MG63 (cell line): ENCODE measurements at places on chromosomes 7 and 10. TPM values are rescaled to one million over a fixed set of nuclear protein-coding genes. Genes with fewer than 3 reads are reported as not detected.

Gene SYT15B
- 0.26 and 1.1 TPM in 2 replicates for total RNA-seq

Gene HTRA1
- 26.0 and 40.8 TPM in 2 replicates for total RNA-seq

DNA sequence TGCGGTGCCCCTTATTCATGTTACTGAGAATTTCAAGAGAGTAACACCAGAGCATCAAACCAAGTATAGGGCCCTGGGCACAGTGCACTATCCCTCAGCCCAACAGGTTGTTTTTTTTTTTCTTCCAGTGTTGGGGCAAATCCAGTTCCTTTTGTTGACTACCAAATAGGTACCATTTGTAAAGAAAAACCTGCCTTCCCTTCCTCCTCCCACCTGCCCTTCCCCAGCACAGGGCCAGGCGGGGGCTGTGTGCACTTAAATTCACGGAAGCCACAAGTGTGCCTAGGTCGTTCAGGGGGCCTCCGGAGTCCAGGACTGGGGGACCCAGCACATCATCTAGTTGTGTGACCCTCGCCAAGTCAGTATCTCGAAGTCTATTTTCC lies 595 bp upstream of the SFXN4 start:
- no peak for DNase-seq

Gene ZNF804B
- not detected in 2 replicates for total RNA-seq

Gene UPK3B
- not detected in 2 replicates for total RNA-seq

- no peak for DNase-seq
Measured at GRCh38 chr10:88617772-88618300, 31.3 kb downstream of the LIPJ start.

GRCh38 chr7:18496341-18496700 lies 772 bp downstream of the HDAC9 start:
- no peak for DNase-seq

Gene INTS1
- total RNA-seq: 34.2 and 48.6 TPM in 2 replicates
